ENCODE measurements at places on chromosomes 11 and 22. TPM values are rescaled to one million over a fixed set of nuclear protein-coding genes. Genes with fewer than 3 reads are reported as not detected.

DNA sequence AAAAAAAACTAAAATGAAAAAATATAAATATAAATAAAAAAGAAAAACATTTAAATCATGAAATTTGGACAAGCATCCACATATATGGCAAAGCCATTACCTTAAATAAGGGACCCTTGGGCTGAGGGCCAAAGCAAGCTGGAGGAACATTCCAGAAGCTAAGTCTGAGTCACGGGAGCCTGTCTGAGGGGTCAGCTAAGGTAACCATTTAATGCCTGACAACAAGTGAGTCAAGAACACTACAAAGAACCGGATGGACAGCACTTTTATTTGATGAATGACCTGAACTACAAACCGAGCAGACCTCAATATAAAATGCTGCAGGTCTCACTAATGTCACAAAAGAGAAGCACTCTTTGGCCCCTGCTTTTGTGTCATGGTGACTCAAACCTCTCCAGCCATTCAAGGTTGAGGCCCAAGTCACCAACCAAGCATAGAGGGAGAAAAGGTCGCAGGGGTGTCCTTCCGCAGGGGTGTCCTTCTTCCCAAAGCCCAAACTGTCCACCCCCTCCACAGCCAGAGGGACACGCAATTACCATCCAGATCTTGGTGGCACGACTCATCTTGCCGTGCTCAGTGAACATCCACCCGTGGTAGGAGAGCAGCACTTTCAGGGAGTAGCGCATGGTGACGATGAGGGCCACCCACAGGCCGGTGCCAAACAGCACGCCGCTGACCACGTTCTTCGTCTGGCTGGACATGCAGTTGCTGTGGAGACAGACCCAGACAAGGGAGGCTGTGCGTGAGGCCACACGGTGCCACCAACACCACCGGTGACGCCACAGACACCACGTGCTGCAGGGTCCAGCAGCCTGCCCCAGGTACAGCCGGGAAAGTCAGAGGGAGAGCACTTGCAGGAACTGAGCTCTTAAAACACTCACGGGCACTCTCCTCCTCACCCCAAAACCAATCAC, 34.5 kb downstream of the CPT1A start:
- no peak for DNase-seq

Gene AGBL2
- polyA plus RNA-seq: 1.9 TPM

DNA sequence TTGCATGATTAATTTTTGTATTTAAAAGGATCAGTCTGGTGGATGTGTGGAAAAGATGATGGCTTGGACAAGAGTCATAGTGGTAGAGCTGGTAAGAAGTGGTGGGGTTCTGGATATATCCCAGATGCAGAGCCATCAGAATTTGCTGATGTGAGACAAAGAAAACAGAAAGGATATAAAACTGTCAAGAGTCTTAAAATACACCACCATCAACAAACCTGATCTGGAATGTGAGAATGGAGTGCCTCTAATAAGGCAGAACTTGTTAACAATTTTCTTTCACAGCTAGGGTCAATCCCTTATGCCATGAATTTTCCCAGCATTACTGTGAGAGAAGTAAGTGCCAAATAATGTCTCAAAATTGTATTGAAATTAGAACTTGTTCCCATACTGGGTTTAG, 215.4 kb downstream of the METTL15 start:
- no peak for DNase-seq

Gene RCOR2
- 0.58 TPM for polyA plus RNA-seq

Gene MRPL40
- 32.1 TPM for polyA plus RNA-seq

- no peak for DNase-seq
These were observed 34.9 kb upstream of the ACER3 start for GRCh38 chr11:76825726-76826396.

DNA sequence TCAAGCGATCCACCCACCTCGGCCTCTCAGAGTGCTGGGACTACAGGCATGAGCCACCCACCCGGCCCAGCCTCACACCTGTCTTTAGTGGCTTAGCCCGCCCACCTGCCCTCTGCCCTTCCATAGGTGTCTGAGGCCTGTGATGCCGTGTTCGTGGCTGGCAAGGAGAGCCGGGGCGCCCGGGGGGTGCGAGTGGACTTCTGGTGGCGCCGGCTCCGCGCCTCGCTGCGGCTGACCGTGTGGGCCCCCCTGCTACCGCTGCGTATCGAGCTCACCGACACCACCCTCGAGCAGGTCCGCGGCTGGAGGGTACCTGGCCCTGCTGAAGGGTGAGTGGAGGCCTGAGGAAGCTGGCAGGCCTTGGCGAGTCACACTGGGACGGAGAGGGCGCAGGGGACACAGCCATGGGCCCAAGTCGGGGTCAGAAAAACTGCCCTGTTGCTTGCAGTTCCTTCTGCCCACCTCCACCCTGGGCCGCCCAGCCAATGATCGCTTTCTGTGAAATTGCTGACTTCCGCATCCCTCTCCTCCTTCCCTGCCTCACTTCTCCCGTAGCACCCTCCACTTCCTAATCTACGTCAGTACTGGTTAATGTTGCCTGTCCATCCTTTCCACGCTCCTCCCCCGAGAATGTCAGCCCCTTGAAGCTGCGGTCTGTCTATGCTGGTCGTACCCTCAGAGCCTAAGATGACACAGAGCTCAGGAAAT, 9.3 kb downstream of the TMEM132A start:
- DNase-seq: no peak

Gene UBQLN3
- polyA plus RNA-seq: not detected

DNA sequence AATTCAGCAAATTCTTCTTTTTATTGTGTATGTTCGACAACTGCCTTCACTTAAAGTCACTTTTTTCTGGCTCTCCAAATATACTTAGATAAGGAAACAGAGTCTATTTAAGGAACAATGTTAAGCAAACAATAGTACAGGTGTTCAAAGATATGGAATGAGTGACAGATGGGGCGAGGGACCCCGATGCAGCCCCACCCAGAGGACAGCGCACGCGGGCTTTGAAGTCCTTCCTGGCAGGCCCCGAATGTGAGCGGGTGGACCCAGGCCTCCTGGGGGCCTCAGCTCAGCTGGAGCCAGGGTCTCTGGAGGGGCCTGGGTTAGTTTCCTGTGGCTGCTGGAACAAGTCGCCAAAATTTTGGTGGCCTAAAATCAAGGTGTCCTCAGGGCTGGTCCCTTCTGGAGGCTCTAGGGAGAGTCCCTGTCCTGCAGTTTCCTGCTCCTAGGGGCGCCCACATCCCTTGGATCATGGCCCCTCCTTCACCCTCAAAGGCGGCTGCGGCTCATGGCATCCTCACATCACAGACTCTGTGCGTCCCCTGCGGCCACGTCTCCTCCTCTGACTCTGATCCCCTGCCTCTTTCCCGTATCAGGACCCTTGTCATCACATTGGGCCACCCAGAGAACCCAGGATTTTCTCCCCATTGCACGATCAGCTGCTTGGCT, 40.6 kb upstream of the KCNQ1OT1 start:
- DNase-seq: no peak

Gene WNT11
- 0.36 TPM for polyA plus RNA-seq

Gene SPDYC
- polyA plus RNA-seq: not detected

DNA sequence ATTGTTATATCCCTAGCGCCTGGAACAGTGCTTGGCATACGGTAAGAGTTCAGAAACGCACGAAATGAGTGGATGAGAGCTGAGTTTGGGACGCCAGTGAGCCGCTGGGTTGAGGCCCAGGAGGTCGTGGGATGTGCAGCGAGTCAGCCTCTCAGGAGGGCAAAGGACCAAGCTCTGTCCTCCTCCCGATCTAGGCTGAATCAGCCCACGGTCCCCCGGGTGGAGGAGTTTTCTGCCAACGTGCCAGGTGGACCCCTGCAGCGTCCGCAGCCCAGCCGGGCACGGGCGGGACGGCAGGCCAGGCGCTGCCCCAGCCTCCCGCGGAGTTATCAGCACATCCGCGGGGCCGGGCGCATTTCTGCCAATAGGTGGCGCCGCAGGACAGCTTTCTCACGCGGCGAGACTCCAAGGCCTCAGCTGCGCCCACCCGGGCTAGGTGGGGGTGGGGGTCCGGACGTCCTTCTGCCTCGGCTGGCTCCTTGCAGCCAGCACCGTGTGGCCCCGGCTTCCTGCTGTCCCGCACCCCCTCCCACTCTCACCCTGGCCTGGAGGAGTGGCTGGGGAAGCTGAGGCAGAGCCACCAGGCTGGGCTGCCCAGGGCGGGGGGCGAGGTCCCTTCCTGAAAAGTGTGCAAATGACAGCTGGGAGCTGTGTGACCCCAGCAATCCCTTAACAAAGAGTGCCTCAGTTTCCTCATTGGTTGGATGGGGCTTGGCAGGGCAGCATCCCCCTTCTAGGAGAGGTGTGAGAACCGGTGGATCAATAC, 2.2 kb upstream of the RPS19BP1 start:
- peak; percentile 52 for DNase-seq

Gene SLC22A9
- polyA plus RNA-seq: not detected

Gene SPI1
- polyA plus RNA-seq: 0.14 TPM

GRCh38 chr22:22803285-22803853, 84.2 kb upstream of the IGLL5 start:
- DNase-seq: no peak

DNA sequence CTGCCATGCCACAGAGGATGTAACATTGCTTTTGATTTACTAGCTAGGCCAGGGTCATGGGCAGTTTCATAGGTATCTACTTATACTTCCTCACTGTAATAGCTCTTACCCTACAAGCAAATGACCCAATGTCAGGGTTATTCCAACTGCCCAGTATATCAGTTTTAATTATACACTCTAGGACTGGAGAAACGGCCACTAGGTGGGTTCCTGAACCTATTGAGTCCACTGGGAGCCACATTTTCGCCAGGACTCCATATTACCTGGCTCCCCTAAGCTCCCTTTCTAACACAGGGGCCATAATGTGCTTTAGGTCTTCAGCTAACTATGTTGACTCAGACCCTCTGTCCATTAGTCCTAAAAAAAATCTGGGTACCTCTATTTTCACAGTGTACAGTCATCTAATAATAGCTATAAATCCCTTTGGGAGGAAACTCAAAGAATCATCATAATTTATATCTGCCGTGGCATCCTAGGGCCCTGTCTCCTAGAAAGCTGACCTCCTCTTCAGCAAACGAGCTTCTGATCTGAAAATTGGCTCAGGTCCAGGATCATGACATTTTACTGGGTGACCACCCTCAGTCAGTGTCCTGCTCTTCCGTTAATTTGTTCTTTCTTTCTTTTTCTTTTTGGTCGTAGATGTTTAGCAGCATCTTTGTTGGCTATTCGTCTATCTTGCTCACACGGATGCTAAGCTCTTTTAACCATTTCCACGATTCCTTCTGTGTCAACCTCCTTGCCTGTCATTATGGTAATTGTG, 244.3 kb downstream of the FAM76B start:
- no peak for DNase-seq

- DNase-seq: no peak
These were observed 342.3 kb downstream of the CADM1 start for GRCh38 chr11:115161876-115162275.

DNA sequence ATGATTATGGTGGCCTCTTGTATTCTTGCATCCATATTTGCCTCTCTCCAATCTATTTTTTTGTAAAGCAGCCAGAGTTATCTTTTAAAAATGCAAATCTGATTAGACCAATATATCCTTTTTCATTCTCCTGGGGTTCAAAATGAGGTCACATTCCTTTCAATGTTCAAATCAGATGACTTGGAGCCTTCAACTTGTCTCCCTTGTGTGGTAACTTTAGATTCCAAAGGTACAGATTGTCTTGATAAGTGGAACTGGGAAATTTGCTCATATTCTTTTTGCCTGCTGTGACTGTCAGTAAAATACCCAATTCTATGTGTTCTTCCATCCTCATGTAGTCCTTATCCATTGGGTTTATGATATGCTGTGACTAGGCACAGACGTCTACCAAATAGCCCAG, 15.1 kb upstream of the CAPRIN1 start:
- no peak for DNase-seq

Gene GLYATL1
- polyA plus RNA-seq: 0.14 TPM

- no peak for DNase-seq
These were observed 181.3 kb downstream of the IGLL1 start for GRCh38 chr22:23398701-23399366.

GRCh38 chr11:133966921-133967598, 10.3 kb upstream of the IGSF9B start:
- DNase-seq: peak; percentile 22

Gene SCYL1
- polyA plus RNA-seq: 45.9 TPM

GRCh38 chr11:13367115-13367514, 89.5 kb downstream of the BMAL1 start:
- peak; percentile 8 for DNase-seq

- no peak for DNase-seq
These were observed 110.1 kb upstream of the LUZP2 start for GRCh38 chr11:24386546-24387397.

Gene RIMBP3C
- polyA plus RNA-seq: 0.24 TPM

DNA sequence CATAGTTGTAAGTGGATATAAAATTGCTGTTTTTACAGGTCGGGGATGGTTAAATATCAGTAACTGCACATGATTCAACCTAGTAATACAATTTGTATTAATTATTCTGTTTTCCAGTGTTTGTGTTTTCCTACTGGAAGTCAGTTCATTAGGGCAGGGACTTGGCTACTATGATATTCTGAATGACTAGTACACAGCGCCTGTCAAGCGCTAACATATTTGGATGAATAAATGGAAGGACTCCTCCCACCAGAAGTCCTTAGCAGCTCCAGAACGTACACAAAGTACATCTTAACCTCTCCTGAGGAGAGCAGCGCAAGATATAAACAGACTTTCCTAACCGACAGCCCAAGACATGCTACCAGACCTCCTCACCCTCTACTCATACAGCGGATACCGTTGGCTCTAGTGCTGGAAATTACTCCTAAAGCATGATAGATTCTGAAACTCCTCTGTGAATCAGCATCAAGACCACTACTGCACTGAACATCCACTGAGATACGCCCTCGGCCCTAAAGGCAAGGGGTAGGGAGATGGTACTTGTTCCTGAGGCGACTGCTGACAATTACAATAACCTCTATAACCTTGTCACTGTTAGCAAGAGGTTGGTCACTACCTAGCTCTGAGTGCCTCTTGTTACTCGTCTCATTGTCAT, 79.1 kb downstream of the RDX start:
- no peak for DNase-seq

- DNase-seq: no peak
These were observed 34.9 kb downstream of the TRAF6 start for GRCh38 chr11:36475192-36475591.

- DNase-seq: peak; percentile 35
These were observed 167.0 kb downstream of the BUD13 start for GRCh38 chr11:116605543-116606459.

Gene DRD4
- 0.17 TPM for polyA plus RNA-seq

Gene OR10D3
- polyA plus RNA-seq: not detected

DNA sequence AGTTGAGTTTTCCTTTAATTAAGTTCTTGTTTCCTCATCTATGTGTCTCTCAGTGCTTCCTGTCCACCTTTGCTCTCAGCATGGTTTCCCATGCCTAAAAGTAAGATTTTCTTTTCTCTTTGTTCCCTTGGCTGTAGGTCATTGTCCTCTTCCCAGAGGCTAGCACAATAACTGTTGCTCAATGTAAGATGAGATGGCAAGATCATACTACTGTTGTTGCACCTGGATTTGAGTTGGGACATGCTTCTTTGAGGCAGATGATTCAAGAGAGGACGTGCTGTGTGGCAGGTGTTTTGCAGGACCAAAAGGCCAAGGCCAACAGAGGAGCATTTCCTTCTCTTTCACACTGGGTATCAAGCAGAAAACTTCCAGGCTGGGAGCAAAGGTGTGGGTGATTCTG, 11.3 kb upstream of the NELL1 start:
- no peak for DNase-seq

- no peak for DNase-seq
These were observed 35.4 kb downstream of the NXPE2 start for GRCh38 chr11:114713756-114714155.
